Stimulated activated CD4-positive, alpha-beta T cell treated with anti-CD3 and anti-CD28 coated beads, Interleukin-2, amount 100 ng/mL, for 4 hours (primary cell): ENCODE measurements at places on chromosomes 4 and X.

DNA sequence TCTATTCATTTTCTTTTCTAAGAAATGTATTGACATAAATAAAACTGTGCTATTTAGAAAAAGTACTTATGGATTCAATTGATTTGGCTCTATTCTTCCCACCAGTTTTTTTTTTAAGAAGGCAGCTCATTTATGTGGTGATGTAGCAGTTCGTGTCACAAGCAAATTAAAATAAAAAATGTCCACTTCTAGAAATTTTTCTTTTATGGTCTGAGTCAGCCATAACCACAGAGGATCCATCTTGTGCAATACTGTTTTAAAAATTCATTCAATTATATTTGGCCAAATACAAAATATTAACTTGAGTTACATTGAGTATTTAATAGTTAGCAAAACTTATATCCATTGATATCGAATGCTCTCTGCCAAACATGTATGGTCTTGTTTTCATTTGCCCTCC, 207.9 kb upstream of the FAT1 start:
- no peak for DNase-seq

DNA sequence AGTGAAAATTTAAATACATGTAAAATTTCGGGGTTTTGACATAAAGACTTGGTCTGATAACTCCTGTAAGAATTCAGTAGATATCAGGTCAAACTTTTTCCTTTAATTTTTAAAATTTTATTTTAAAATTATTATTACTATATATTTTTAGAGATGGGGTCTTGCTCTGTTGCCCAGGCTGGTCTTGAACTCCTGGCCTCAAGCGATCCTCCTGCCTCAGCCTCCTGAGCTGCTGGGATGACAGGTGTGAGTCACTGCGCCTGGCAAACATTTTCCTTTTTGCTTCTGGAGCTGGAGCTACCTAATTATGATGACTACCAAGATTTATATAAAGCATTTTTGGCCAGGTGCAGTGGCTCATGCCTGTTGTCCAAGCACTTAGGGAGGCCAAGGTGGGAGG, 37.3 kb downstream of the KLHL15 start:
- DNase-seq: no peak

DNA sequence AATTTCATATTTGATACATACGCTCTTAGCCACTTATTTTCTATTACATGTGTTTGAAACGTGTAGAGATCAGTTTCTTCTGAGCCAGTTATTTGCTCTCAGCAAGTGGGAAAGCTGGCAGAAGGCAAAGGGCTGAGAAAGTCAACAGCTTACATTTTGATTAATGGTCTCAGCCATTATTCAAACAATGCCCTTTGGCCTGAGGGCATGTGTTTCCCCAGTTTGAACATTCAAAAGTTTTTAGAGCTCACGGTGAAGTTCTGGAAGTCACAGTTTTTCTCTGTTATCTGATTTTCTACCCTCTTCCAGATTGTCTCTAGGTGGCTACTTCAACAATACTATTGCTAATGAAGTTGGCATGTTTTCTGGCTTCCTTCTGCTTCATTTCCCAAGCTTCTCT, 591.8 kb upstream of the CPEB2 start:
- DNase-seq: no peak

DNA sequence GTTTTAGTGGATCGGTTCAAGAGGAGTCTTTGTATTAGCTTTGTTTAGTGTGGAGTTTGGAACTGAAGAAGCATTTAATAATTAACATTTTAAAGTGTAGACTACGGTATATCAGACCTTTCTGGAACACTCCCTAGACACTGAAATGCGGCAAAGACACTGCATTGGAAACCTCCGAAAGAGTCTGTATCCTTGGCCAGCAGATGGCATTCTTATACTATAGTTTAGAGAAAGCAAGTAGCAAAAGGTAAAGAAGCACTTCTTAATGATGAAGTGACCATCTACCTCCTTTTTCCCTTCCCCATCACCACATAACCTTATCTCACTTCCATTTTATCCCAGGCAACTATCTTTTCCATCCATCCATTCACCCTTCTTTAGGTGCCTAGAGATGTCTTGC, 7.6 kb downstream of the FABP2 start:
- no peak for DNase-seq

GRCh38 chrX:132742246-132742645, 216.2 kb downstream of the HS6ST2 start:
- no peak for DNase-seq

DNA sequence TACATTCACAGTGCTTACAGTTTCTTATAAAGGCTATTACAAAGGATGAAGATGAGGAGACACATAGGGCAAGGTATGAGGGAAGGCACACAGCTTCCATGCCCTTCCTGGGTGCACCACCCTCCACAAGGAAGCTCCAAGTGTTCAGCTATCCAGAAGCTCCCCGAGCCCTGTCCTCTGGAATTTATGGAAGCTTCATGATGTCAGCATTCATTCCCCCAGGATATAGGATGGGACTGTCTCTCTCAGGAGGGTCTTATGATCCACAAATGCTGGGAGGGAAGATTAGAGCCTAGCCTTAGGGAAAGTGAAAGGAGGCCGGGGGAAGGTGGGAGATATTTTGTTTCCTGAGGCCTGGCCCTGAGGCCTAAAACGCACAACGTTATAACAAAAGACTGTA, 236.0 kb downstream of the ANK2 start:
- no peak for DNase-seq

GRCh38 chrX:154649503-154650220, 3.7 kb downstream of the CTAG2 start:
- no peak for DNase-seq

DNA sequence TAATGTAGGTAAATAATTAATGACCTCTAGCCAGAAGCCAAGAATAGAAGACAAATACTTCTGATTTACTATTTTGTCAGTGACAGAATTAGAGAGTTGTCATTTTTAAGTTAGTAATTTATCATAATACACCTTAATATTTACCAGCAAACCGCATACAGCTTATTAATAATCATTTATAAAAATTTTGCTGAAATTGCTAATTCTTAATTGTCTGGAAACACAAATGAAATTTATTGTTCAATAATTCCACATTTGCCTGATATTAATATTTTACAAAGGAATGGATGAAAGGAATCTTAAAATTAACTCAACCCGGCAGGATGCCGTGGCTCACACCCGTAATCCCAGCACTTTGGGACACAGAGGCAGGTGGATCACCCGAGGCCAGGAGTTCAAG, 44.7 kb downstream of the PROM1 start:
- no peak for DNase-seq

- DNase-seq: no peak
Measured at GRCh38 chr4:48801016-48801715, 21.1 kb upstream of the FRYL start.

GRCh38 chr4:109748114-109748513, 18.2 kb upstream of the PLA2G12A start:
- DNase-seq: no peak

DNA sequence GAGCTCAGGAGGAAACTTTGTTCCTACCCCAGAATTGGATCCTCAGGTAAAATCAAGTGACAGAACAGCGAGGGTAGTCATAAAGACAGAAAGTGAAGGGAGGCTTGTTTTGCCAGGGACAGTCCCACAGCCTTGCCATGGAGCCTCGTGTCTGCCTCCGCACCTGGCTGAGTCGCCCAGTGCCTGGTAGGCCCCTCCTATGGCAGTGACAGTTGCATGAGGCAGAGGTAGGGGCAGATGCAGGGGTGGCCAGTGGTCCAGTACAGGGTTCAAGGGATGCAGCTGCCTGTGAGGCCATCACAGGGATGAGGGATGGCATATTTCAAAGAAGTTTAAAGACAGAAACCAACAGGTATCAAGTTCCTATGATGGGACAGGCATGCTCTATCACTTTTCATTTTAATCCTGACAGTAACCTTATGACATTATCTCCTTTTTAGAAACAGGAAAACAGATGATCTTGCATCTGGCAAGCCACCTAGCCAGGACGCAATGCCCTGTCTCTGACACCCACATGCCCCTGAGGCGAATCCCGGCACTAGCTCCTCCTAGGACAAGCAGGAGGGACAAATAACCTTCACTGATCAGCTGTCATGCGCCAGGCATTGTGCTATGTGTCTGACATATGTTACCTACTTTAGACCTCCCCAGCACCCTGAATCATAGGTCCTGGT, 127.4 kb upstream of the ENPP6 start:
- DNase-seq: no peak

GRCh38 chr4:143189528-143189927, 4.8 kb downstream of the USP38 start:
- no peak for DNase-seq

DNA sequence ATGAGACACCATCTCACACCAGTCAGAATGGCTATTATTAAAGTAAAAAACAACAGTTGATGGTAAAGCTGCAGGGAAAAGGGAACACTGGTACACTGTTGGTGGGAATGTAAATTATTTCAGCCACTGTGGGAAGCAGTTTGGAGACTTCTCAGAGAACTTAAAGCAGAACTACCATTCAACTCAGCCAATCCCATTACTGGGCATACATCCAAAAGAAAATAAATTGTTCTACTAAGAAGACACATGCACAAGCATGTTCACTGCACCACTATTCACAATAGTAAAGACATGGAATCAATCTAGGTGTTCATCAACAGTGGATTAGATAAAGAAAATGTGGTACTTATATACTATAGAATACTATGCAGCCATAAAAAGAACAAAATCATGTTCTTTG, 135.0 kb downstream of the REELD1 start:
- no peak for DNase-seq
